ENCODE measurements at places on chromosomes 12 and 14.

GRCh38 chr14:60658909-60659585 is 9.8 kb upstream of the SIX1 start:
- peak; percentile 43 for DNase-seq

- DNase-seq = no peak
Observed at GRCh38 chr14:24609655-24610344, at the start of gene GZMH. TSS of gene GZMH (minus strand) at chr14:24609685. CDS start at chr14:24609613, 72 bp downstream.

GRCh38 chr12:87529413-87529812 is 499.8 kb downstream of the C12orf50 start:
- DNase-seq = peak; percentile 46

DNA sequence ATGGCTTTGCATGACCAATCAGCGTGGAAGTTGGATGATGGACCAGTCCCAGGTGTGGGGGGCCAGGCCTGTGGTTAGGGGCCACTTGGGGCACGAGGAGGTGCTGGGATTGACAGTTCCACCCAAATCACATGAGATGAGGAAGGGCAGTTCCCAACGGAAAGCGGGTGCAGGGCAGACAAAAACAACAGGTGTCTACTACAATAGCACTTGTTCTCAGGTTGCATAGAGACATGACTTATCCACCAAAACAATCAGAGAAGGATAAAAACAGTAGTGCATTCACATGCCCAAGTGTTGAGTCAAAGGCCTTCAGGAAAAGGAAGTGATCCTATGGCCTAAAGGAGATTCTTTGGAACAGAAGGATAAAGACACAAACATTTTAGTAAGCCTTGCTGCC is 14.6 kb upstream of the EIF2B2 start:
- DNase-seq = no peak

- no peak for DNase-seq
Observed at GRCh38 chr12:40734276-40734675, 42.0 kb downstream of the CNTN1 start.

DNA sequence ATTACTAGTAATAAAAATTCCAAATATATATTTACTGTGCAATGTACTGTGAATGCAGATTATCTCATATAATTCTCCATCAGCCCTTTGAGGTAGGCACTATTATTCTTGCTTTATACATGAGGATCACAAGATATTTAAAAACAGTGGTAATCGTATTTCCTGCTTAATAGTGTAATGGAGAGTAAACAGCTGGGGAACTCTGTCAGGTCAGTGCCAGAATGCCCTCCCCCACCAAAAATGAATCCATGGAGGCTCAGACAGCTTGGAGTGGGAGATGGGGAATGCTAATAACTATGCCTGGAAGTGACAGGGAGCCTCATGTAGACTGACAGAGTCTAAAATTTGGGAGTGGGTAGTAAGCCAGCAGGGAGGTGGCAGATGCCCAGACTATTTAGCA is 153.6 kb downstream of the PAH start:
- DNase-seq = no peak

- DNase-seq = no peak
Observed at GRCh38 chr12:88185988-88186387, 43.9 kb downstream of the TMTC3 start.

GRCh38 chr12:70040141-70040540 is 203.1 kb upstream of the CNOT2 start:
- peak; percentile 4 for DNase-seq

DNA sequence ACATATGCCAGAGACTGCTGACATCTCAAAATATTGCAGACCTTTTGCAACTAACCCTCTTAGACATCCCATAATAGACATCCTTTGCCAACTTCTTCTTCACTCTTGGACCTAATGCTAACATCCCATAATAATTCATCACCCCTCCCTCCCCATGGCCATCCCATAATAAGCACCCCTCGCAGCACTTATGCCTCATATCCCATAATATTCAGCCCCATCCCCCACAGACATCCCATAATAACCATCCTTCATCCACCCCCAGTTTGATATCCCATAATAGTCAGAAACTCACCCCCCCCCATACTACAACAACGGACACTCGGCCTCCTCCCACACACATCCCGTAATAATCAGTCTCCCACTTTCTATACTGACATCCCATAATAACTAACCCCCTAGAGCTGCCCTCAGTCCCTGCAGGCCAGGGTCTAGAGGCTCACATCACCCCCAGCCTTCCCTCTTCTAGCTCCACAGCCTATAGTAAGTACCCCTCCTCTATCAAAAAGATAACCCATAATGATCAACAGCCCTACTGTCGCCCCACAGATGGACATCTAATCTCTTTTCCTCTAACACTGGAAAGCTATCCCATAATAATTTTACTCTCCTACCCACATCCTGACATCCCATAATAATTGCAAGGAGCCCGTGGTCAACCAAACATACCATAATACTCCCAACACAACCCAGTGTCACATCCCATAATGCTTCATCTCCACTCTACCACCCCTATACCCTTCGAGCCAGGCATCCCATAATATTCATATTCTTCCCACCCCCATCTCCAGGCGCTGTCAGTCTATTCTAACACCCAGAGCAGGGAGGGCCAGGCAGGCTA is 792 bp upstream of the CHD4 start:
- DNase-seq = peak; percentile 88

GRCh38 chr12:97260786-97261185 is 201.8 kb upstream of the RMST start:
- no peak for DNase-seq

DNA sequence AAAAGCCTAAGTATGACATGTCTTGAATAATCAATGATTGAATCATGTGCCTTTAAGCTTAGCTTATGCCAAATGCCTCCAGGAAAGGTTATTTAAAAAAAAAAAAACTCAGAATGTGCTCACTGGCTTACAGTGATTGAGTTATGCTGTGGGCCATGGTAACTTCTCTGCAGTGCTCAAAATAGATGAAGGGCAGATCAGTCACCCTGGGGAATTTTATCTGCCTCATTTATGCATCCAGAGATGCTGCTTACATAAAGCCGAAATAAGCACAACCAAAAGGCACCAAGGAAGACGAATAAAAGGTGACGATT is 118.7 kb upstream of the MDM1 start:
- DNase-seq = no peak

DNA sequence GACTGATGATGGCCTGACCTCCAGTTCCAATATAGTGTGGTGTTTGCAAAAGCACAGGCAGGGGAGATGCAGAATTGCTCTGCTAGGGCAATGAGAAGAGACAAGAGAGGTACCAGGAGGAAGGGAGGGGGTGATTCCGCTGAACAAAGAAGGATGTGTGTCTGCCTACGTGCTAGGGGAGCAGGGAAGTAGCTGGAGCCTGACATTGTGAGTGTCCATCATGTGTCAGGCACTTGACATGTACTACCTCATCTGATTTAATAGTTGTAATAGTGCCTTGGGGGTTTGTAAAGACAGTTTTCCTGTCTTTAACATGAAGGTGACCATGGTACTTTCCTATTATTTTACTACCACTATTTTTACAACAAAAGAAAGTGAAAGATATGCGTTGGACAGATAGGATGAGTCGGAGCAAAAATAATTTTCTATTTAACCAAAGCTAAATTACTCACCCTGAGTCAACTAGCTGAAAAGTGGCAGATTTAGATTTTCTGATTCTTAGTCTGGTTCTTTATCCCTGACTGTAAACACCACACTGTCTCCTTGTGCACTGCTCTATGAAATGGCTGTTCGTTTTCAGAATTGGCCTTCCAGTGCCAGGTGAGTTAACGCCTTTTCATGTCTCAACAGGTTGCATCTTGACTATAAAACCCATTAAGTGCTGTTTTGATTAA is 33.7 kb upstream of the TEAD4 start:
- DNase-seq = no peak

- DNase-seq = no peak
Observed at GRCh38 chr12:81957631-81958030, 198.5 kb upstream of the PPFIA2 start.

GRCh38 chr14:56490379-56490778 is 89.2 kb upstream of the TMEM260 start:
- peak; percentile 66 for DNase-seq

DNA sequence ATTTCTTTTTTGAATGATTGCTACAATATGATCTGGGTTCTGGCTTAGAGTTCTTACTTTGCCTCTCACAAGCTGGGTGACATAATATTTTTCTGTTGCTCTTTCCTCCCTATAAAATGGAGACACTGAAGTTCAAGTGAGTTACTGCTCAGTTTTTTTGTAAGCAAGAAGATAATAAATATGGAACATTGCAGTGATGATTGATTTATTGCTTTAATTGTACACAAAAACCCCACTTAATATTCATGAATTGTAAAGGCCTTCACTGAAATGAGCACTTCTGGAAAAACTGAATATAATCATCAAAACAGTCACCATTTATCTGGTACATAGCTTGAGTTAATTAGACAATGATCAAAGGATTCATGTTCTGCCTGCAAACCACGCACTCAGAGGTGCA is 71.8 kb upstream of the NAP1L1 start:
- DNase-seq = no peak

- no peak for DNase-seq
Observed at GRCh38 chr14:94670692-94671285, 58.6 kb downstream of the SERPINA3 start.

- DNase-seq = no peak
Observed at GRCh38 chr14:73788317-73788598, 63.4 kb upstream of the PTGR2 start.

DNA sequence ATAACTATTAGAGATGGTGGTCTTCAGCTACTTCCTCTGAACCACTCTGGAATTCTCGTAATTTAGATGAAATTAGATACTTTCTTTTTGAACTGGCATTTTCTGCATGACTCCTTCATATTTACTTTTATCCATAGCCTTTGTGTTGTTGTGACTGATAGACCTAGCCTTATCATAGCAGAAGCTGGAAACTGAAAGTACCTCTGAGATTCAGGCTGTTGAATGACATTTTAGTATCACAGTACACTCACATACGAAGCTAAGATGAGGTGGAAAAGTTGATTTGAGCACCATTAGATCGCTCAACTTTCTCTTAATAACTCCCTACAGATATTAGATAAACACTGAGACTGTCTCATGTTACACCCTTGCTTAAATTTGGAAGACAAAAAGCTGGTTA is 525.1 kb upstream of the FBXO33 start:
- no peak for DNase-seq

- DNase-seq = no peak
Observed at GRCh38 chr12:120095736-120096135, 20.8 kb downstream of the RAB35 start.

DNA sequence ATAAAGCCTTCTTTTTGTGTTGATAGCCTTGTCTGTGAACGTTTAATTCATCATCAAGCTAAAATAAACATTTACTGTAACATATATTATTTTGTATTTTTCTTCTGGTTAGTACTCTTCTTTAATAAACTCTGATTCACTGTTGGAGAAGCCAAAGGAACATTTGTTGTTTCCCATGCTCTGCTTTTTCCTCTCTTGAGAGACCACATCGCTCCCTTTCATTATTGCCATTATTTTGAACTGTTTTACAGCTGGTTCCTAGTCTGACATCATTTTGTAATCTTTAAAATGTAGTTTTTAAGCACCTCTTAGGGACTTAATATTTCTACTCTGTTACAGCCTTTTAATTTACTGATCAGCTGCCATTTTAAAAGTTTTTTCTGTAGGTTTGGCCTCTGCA is 301.8 kb downstream of the NPAS3 start:
- DNase-seq = peak; percentile 40

GRCh38 chr12:31928246-31929026 is 30.8 kb upstream of the RESF1 start:
- DNase-seq = no peak

DNA sequence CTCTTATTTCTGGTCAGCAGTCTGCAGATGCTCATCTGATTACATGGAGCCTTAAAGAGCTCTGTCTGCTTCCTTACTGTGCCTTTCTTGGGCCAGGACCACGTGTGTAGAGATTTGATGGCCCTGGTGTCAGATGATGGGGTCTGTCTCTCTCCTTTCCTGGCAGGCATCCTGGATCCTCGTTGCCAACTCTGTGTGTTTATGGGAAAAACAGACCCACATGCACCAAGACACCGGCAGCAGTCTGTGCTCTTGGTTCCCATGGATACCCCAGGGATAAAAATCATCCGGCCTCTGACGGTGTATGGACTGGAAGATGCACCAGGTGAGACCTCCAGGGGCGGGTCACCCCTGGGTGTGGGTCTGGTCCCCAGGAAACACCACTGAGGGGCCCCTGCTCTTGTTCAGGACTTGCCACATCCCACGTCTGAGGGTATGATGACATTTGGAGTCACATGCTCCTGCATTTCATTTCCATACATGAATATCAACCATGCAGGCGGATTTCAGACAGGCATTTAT is 18.5 kb upstream of the ALDH2 start:
- no peak for DNase-seq

GRCh38 chr14:61003571-61003970 is 22.5 kb downstream of the SLC38A6 start:
- no peak for DNase-seq

DNA sequence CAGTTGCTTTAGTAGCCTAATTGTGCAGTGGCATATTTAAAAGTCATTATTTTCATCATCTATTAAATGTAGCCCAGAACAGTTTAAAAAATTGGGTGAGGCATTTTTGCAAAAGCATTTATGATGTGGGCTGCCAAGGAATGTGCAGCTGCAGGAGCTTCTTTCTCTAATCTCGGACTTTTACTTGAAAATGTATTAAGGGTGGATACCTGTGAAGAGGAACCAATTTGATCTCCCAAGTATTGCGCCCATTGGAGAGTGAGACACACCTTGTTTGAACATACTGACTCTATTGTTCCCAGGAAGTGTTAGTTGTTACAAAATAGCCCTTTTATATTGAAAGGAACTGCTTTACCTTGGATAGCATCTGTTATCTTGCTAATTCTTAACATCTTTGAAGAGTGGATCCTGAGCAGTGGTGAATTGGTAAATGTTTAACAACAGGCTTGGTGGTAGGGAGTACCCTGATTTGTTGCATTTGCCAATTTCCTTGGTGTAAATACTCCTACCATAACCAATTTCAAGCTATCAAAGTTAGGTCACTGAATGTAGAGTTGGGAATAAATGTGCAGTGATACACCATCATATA is 42.5 kb upstream of the HMGA2 start:
- DNase-seq = no peak

- no peak for DNase-seq
Observed at GRCh38 chr12:4215229-4216186, 58.1 kb upstream of the CCND2 start.

GRCh38 chr14:93410893-93411292 is 19.8 kb upstream of the UNC79 start:
- no peak for DNase-seq

GRCh38 chr14:90005939-90006530 is 50.3 kb downstream of the TDP1 start:
- DNase-seq = no peak

- no peak for DNase-seq
Observed at GRCh38 chr14:30921305-30921704, 46.9 kb downstream of the COCH start.

DNA sequence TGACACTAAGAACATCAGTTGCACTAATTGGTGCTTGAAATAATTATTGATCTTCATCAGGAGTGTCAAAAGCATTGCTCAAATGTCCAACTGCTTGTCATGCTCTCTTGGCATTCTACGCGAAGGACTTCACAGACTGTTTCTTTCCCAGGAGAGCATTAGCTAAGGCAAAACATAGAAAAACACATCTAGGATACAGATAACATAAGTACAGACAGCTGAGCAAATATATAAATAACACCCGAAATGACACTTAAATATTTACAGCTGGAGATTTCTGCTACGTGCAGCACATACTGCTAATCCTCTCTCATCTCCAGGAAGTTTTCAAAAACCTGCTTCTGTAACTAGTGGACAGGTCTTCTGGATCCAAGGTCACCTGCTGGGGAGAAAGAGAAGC is 120.0 kb upstream of the PRMT8 start:
- peak; percentile 45 for DNase-seq

GRCh38 chr14:51066576-51066975 is 28.3 kb downstream of the TRIM9 start:
- no peak for DNase-seq
